ENCODE measurements at places on chromosomes 3 and 15. TPM values are rescaled to one million over a fixed set of nuclear protein-coding genes. Genes with fewer than 3 reads are reported as not detected.

TMEM207 gene
- polyA plus RNA-seq: not detected

SPESP1 gene
- polyA plus RNA-seq: 3.0 TPM

GSK3B gene
- 24.3 TPM for polyA plus RNA-seq

ACP3 gene
- 1.1 TPM for polyA plus RNA-seq

PLA2G4E gene
- polyA plus RNA-seq: not detected

ASTE1 gene
- polyA plus RNA-seq: 5.2 TPM

AHSG gene
- polyA plus RNA-seq: not detected

CCR5 gene
- polyA plus RNA-seq: 7.4 TPM

USP50 gene
- not detected for polyA plus RNA-seq

DNA sequence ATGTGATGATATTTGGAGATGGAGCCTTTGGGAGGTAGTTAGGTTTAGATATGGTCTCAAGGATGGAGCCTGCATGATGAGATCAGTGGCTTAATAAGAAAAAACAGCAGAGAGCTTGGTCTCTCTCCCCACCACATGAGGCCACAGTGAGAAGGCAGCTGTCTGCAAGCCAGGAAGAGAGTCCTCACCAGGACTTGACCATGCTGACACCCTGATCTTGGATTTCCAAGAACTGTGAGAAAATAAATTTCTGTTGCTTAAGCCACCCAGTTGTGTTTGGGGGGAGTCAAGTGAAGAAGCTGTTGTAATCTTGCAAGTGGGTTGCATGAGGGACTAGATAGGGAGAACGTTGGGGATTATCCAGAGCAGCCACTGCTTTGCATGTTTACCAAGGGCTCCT lies 62.3 kb upstream of the TNFAIP8L3 start:
- H3K4me3 ChIP-seq: no peak overlapping the region
- H3K27ac ChIP-seq: no peak overlapping the region
- H3K4me1 ChIP-seq: no peaks in the 10 kb centered on the region

DNA sequence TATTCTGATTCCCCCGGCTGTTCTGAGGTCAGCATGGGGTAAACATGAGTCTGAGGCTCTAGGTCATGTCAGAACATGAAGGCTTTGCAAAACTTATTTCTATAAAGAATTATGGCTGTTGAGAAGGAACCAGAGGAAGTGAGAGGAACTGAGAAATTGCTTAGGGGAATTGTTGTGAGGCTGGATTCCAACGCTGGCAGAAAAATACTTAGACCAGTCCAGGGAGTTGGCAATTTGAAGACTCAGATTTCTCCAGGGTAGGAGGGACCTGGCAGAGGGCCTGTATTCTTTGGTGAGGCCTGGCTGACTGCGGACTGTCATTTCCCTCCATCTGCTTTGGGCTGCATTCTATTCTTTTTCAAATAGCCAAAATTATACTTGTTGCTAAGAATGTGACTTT lies 155.5 kb downstream of the PLD1 start:
- no peaks in the 10 kb centered on the region for H3K36me3 ChIP-seq
- no peak overlapping the region for H3K27ac ChIP-seq
- peak; percentile 79 for DNase-seq

GRCh38 chr3:118108201-118108600 lies 926.4 kb downstream of the IGSF11 start:
- no peak overlapping the region for H3K4me3 ChIP-seq
- no peak for DNase-seq
- no peaks in the 10 kb centered on the region for H3K4me1 ChIP-seq

GRCh38 chr15:39731266-39731665 lies 51.4 kb downstream of the FSIP1 start:
- no peaks in the 10 kb centered on the region for H3K27me3 ChIP-seq
- DNase-seq: no peak
- no peak overlapping the region for H3K27ac ChIP-seq
- no peak overlapping the region for H3K4me3 ChIP-seq

- peaks cover 14% of the 10 kb centered on the region for H3K4me1 ChIP-seq
- no peaks in the 10 kb centered on the region for H3K36me3 ChIP-seq
- H3K27me3 ChIP-seq: no peaks in the 10 kb centered on the region
- H3K4me3 ChIP-seq: no peak overlapping the region
- H3K27ac ChIP-seq: no peak overlapping the region
Observed at GRCh38 chr15:101530224-101530958, 40.9 kb upstream of the PCSK6 start.

DNA sequence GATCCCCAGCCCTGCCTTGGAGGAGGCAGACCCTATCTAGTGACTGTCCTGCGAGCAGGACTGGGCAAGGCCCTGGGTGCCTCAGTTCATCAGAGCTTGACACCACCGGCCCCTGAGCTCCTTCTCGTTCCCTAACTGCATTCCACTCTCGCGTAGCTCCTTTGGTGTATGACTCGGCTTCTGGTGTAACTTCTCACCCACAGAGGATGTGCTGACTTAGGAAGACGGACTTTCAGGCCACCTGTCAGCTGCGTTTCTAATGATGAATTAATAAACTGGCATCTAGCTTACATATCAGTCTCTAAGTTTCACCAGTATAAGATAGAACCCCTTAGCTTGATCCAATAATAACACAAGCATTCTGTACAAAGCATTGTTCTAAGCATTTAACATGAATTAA lies 17.5 kb downstream of the ABCF3 start:
- no peaks in the 10 kb centered on the region for H3K36me3 ChIP-seq
- no peak for DNase-seq
- no peak overlapping the region for H3K27ac ChIP-seq
- H3K27me3 ChIP-seq: no peaks in the 10 kb centered on the region
- H3K4me3 ChIP-seq: no peak overlapping the region

DNA sequence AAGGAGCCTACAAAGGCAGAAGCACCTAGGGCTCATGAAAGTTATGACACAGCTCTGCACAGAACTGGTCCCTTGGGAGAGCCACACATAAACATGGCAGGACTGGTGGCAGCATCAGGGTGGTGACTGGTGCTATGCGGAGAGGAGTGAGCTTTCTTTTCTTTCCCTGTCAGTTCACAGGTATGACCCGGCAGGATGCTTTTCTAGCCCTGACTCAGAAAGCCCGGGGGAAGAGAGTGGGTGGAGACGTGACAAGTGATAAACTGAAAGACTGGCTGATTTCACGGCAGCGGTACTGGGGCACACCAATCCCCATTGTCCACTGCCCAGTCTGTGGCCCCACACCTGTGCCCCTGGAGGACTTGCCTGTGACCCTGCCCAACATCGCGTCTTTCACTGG lies 103.0 kb downstream of the LARS2 start:
- no peak overlapping the region for H3K27ac ChIP-seq
- no peak overlapping the region for H3K4me3 ChIP-seq
- H3K36me3 ChIP-seq: no peaks in the 10 kb centered on the region
- H3K4me1 ChIP-seq: no peaks in the 10 kb centered on the region

DNA sequence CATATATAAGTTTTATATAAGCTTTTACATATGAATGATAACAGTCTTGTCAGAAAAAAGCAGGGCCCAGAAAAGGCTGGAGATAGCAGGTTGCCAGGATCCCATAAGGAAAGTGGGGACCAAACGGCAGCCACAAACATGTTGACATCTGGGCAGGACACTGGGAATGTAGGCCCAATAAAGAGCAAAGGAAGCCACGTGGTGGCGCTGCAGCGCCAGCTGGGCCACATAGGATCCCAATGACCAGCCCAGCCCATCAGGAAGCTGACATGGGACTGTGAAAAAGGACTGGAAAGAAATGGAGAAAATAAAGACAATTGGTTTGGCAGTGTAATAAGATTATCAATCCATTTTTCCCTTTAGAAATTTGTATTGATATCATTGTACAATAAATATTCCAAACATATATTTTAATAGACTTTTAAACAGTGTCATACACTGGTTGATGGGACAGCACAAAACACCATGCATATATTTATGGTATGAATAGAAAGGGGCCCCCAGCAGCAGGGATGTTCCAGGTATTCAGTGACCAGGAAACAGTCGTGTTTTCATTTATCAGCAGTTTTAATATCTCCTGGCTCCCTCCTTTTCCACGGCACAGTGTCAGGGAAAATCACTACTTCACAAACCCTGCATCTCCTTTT lies 89.0 kb upstream of the STRIT1 start:
- H3K4me1 ChIP-seq: no peaks in the 10 kb centered on the region
- peak; percentile 23 for DNase-seq
- H3K36me3 ChIP-seq: no peaks in the 10 kb centered on the region
- H3K27ac ChIP-seq: no peak overlapping the region

DNA sequence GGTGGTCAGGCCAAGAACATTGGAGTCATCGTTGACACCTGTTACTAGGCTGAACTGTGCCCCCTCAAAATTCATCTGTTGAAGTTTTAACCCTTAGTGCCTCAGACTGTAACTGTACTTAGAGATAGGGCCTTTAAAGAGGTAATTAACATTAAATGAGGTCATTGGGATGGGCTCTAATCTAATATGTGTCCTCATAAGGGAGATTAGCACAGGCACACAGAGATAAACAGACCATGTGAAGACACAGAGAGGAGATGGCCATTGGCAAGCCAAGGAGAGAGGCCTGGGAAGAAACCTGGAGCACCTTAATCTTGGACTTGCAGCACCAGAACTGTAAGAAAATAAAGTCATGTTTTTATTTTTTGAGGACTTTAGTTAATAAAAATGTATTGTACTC lies 59.6 kb downstream of the PLCL2 start:
- peaks cover 2% of the 10 kb centered on the region for H3K4me1 ChIP-seq
- no peak overlapping the region for H3K27ac ChIP-seq
- no peak for DNase-seq
- H3K4me3 ChIP-seq: no peak overlapping the region
- no peaks in the 10 kb centered on the region for H3K27me3 ChIP-seq

- no peak overlapping the region for H3K27ac ChIP-seq
- no peaks in the 10 kb centered on the region for H3K4me1 ChIP-seq
- no peaks in the 10 kb centered on the region for H3K36me3 ChIP-seq
Observed at GRCh38 chr15:92610101-92610520, 45.5 kb downstream of the FAM174B start.

Measured in ovary (tissue), 10 donors.